Endothelial cell (in vitro differentiated cells): ENCODE measurements at places on chromosomes 3 and 15. TPM values are rescaled to one million over a fixed set of nuclear protein-coding genes. Genes with fewer than 3 reads are reported as not detected.

Gene TEX55
- total RNA-seq = not detected

Gene INAFM2
- 17.7 TPM for total RNA-seq

Gene CCDC39
- total RNA-seq = 0.46 TPM

Gene PPP1R14D
- total RNA-seq = not detected

Gene FGD5
- 294 TPM for total RNA-seq

Gene CACNA2D3
- 0.46 TPM for total RNA-seq

Gene USP50
- total RNA-seq = 0.92 TPM

- H3K27ac ChIP-seq = no peak overlapping the region
- peak overlapping the region; percentile 65 for H3K4me3 ChIP-seq
- peaks cover 4% of the 10 kb centered on the region for H3K36me3 ChIP-seq
- H3K4me1 ChIP-seq = peaks cover 48% of the 10 kb centered on the region
- peak; percentile 68 for DNase-seq
- peaks cover 2% of the 10 kb centered on the region for H3K27me3 ChIP-seq
Observed at GRCh38 chr15:74787251-74788041, 5.6 kb downstream of the CSK start.

- H3K4me1 ChIP-seq = no peaks in the 10 kb centered on the region
- H3K36me3 ChIP-seq = no peaks in the 10 kb centered on the region
- H3K27me3 ChIP-seq = peaks cover 1% of the 10 kb centered on the region
- no peak overlapping the region for H3K4me3 ChIP-seq
- DNase-seq = no peak
- no peak overlapping the region for H3K27ac ChIP-seq
Observed at GRCh38 chr3:69825446-69825845, 86.2 kb downstream of the MITF start.

- no peak overlapping the region for H3K4me3 ChIP-seq
- no peak overlapping the region for H3K27ac ChIP-seq
- peak; percentile 35 for DNase-seq
- H3K27me3 ChIP-seq = no peaks in the 10 kb centered on the region
Observed at GRCh38 chr15:48855501-48856440, 22.2 kb upstream of the EID1 start.

- no peak for DNase-seq
- H3K4me3 ChIP-seq = no peak overlapping the region
- H3K36me3 ChIP-seq = peaks cover 33% of the 10 kb centered on the region
- peaks cover 4% of the 10 kb centered on the region for H3K4me1 ChIP-seq
- no peak overlapping the region for H3K27ac ChIP-seq
- H3K27me3 ChIP-seq = peaks cover 14% of the 10 kb centered on the region
Observed at GRCh38 chr15:72197041-72197459, 537 bp downstream of the GRAMD2A start.

- no peak overlapping the region for H3K27ac ChIP-seq
- no peak for DNase-seq
- peaks cover 3% of the 10 kb centered on the region for H3K36me3 ChIP-seq
- H3K4me3 ChIP-seq = no peak overlapping the region
- H3K4me1 ChIP-seq = peaks cover 4% of the 10 kb centered on the region
- H3K27me3 ChIP-seq = peaks cover 13% of the 10 kb centered on the region
Observed at GRCh38 chr3:126994661-126995245, 11.8 kb downstream of the PLXNA1 start.

GRCh38 chr15:93087825-93088199, 1.2 kb downstream of the RGMA start:
- peak; percentile 79 for DNase-seq
- no peak overlapping the region for H3K27ac ChIP-seq
- peak overlapping the region; percentile 85 for H3K4me3 ChIP-seq
- peaks cover 3% of the 10 kb centered on the region for H3K4me1 ChIP-seq
- H3K36me3 ChIP-seq = no peaks in the 10 kb centered on the region

- no peak overlapping the region for H3K4me3 ChIP-seq
- peaks cover 2% of the 10 kb centered on the region for H3K27me3 ChIP-seq
- no peaks in the 10 kb centered on the region for H3K36me3 ChIP-seq
- DNase-seq = no peak
- H3K4me1 ChIP-seq = no peaks in the 10 kb centered on the region
- H3K27ac ChIP-seq = no peak overlapping the region
Observed at GRCh38 chr15:23998056-23998455, 311.0 kb upstream of the NDN start.

GRCh38 chr3:29552051-29552450, 271.2 kb downstream of the RBMS3 start:
- no peaks in the 10 kb centered on the region for H3K36me3 ChIP-seq
- H3K4me3 ChIP-seq = no peak overlapping the region
- peaks cover 1% of the 10 kb centered on the region for H3K4me1 ChIP-seq
- H3K27me3 ChIP-seq = no peaks in the 10 kb centered on the region
- H3K27ac ChIP-seq = no peak overlapping the region

DNA sequence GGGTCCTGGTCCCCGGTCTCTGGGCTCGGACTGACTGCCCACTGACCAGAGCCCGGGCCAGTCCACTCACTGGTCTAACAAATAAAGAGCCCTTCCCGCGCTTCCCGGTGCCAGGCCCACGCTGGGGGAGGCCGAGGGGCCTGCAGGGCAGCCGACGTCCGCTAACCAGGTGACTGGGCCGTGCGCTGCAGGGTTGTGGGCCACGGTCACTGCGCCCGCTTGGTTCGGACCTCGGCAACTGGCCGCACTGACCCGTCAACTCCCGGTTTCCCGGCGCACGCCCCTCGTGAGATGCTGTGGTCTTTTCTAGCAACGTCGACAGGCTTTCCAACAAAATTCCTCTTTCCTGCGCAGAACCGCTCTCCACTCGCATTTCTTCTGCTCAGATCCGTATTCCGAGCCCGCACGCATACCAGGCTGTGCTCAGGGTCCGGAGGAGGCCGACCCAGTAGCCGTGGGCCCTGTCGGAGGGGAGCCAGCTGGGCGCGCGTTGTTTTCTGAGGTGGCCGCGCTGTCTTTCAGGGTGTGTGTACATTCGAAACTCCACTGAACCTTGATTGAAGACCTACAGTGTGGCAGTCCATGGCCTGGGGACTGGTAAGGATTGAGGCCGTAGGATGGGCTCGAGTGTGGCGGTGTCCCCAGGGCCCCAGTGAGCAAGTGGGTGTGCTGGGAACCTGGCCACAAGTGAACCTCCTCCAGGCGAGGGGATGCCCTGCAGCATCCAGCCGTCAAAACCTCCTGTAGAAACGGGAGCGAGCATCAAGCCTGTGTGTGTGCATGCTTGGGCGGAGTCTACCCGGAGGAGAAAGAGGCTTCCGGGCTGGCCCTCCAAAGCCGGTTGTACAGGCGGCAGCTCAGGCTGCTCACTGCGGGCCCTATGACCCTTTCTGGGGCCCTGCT, 875 bp upstream of the NT5DC2 start:
- peaks cover 33% of the 10 kb centered on the region for H3K27me3 ChIP-seq
- peak; percentile 14 for DNase-seq
- peaks cover 32% of the 10 kb centered on the region for H3K4me1 ChIP-seq
- peak overlapping the region; percentile 88 for H3K4me3 ChIP-seq
- H3K36me3 ChIP-seq = peaks cover 20% of the 10 kb centered on the region

DNA sequence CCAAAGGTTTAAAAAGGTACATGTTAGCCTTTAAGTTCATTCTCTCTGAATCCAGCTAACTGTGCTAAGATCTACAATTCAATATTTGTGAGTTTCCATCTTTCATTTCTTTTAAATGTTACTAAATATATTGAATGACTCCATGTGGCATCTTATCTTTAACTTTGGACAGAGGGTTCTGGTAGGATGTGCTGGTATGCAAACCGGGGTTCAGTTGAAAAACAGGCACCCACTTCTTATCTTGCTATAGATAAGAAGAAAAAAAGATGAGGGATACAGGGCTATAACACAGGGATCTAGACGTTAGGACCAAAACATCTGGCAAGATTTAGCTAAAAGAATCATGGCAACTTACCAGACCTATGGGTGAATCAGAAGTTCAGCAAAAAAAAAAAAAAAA, 538.3 kb downstream of the EDEM1 start:
- no peak overlapping the region for H3K4me3 ChIP-seq
- H3K27ac ChIP-seq = no peak overlapping the region
- H3K27me3 ChIP-seq = peaks cover 1% of the 10 kb centered on the region
- no peak for DNase-seq

DNA sequence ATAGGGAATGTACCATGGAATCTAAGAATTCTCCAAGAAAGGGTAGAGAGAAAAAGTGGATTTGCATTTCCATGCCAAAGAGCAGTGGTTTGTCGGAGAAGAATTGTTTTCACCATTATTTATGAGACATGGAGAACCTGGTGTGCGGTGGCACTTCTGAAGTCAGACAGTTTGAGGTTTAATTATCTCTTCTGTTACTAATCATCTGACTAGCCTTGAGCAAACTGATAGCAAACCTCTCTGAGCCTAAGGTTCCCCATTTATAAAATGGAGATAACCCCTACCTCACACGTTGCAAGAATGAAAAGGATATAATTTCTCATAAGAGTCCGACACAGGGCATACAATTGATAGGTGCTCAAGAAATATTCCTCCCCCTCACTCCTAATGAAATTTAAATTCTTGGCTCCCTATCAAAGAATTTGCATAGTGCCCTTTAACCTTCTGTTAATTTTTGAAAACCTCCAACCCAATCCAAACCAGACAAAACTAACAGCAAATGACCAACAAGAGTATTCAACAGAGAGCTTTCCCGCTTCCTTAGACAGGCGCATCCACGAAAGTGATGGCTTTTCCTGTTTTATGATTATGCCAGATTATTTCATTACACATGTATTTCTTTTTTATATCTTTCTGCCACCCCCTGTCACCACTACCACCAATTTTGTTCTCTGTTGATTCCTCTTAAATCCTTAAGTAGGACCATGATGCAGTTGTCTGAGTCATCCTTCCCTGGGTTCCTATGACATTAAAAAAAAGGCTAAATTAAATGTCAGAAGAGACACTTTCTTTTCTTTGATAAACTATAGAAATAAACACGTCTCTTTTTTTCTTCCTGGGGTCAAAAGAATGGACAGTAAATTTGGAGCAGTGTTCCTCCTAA, 28.5 kb downstream of the TMEM212 start:
- peaks cover 31% of the 10 kb centered on the region for H3K4me1 ChIP-seq
- no peaks in the 10 kb centered on the region for H3K36me3 ChIP-seq
- H3K27me3 ChIP-seq = peaks cover 1% of the 10 kb centered on the region
- no peak overlapping the region for H3K4me3 ChIP-seq

DNA sequence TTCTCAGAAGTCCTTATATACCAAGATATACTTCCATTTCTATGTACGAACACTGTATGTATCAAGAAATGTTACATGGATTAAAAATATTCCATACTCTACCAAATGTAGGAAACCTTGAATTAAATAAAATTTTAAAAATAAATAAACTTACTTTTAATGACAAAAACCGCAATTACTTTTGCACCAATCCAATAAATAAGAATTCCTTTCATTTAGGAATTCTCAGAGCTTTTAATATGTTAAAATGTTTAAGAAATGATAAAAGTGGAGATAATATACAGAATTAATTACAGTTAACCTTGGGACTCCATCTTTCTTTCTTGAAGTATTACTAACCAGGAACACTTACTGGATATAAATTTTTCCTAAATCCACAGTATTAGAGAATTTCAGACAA, 272.7 kb downstream of the CNTN6 start:
- peaks cover 3% of the 10 kb centered on the region for H3K36me3 ChIP-seq
- no peak overlapping the region for H3K4me3 ChIP-seq
- no peak overlapping the region for H3K27ac ChIP-seq
- no peaks in the 10 kb centered on the region for H3K27me3 ChIP-seq

- H3K27me3 ChIP-seq = peaks cover 10% of the 10 kb centered on the region
- no peaks in the 10 kb centered on the region for H3K36me3 ChIP-seq
- DNase-seq = no peak
- H3K4me1 ChIP-seq = peaks cover 41% of the 10 kb centered on the region
Observed at GRCh38 chr15:93178371-93178770, 89.4 kb upstream of the RGMA start.

- no peaks in the 10 kb centered on the region for H3K27me3 ChIP-seq
- DNase-seq = no peak
- H3K27ac ChIP-seq = no peak overlapping the region
- no peaks in the 10 kb centered on the region for H3K36me3 ChIP-seq
- H3K4me1 ChIP-seq = peaks cover 6% of the 10 kb centered on the region
Observed at GRCh38 chr15:48794697-48795134, 16.2 kb downstream of the CEP152 start.

DNA sequence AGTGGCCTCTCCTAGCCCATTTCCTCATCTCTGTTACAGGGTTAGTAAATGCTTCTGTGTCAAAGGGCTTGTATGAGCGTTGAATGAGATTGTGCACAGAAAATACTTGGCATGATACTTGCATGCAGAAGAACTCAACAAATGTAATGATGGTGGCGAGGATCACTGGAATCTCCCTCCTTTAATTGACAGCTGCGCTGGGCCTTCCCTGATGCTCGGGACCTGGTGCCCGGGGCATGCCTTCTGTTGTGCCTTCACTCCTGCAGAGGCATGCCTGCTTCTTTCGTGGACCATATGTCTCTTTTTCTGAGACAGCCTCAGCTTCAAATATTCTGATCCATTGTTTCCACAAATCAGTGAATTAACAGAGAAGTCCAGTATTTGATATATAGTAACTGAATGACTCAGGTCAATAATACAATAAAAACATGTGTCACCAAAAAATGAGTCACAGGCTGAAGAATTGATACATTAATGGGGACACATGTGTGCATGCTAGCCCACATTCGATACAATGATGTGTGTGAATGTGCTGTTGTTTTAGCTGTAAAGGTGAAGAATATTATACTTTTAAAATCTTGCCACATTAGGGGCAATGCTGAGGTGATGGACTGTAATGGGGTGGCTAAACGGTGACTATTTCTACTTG, 243.3 kb upstream of the TBL1XR1 start:
- H3K27ac ChIP-seq = no peak overlapping the region
- no peak overlapping the region for H3K4me3 ChIP-seq
- H3K4me1 ChIP-seq = no peaks in the 10 kb centered on the region
- no peak for DNase-seq
- no peaks in the 10 kb centered on the region for H3K36me3 ChIP-seq

DNA sequence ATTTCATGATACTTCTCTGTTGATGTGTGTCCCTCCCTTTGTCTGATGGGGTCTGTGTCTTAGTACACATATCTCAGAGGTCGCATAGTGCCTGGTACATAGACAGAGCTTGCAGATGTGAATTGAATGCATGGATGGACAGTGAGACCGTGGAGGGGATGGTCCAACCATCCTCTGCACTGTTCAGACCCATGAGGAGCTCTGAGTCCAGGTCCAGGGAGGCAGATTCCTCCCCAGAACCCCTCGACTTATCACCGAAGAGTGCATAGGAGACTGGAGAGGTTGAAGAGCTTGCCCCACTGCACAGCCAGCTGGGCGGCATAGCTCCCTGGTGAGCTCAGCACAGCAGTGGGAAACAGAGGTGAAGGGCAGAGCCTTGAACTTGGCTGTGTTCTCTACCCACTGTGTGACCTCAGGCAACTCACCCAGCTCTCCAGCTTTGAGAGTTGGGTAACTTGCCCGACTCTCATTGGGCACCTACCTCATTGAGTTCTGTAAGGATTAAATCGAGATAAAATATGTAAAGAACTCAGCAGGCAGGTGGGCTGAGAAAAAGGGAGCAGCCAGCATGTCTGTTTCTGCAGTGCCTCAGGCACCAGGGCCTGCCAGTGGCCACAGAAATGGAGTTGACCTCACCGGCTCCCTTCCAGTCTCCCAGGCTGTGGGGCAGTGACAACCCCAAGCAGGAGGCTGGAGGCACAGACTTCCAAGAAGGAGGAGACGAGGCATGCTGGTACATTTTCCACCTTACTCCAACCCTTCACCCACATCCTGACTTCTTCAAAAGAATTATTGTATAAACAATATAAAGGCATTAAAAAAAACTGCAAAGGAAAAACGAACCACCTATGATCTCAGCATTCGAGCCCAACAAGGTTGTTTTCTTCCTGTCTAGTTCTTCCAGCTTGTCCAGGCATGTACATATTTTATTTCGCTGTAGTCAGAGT, 54.1 kb upstream of the TFRC start:
- H3K4me3 ChIP-seq = no peak overlapping the region
- H3K27ac ChIP-seq = no peak overlapping the region
- peaks cover 7% of the 10 kb centered on the region for H3K4me1 ChIP-seq
- H3K36me3 ChIP-seq = no peaks in the 10 kb centered on the region
- H3K27me3 ChIP-seq = peaks cover 2% of the 10 kb centered on the region
